ENCODE measurements at places on chromosomes 11 and 22.

- DNase-seq = no peak
These were observed 1.0 kb upstream of the HTATIP2 start for GRCh38 chr11:20362481-20362880.

DNA sequence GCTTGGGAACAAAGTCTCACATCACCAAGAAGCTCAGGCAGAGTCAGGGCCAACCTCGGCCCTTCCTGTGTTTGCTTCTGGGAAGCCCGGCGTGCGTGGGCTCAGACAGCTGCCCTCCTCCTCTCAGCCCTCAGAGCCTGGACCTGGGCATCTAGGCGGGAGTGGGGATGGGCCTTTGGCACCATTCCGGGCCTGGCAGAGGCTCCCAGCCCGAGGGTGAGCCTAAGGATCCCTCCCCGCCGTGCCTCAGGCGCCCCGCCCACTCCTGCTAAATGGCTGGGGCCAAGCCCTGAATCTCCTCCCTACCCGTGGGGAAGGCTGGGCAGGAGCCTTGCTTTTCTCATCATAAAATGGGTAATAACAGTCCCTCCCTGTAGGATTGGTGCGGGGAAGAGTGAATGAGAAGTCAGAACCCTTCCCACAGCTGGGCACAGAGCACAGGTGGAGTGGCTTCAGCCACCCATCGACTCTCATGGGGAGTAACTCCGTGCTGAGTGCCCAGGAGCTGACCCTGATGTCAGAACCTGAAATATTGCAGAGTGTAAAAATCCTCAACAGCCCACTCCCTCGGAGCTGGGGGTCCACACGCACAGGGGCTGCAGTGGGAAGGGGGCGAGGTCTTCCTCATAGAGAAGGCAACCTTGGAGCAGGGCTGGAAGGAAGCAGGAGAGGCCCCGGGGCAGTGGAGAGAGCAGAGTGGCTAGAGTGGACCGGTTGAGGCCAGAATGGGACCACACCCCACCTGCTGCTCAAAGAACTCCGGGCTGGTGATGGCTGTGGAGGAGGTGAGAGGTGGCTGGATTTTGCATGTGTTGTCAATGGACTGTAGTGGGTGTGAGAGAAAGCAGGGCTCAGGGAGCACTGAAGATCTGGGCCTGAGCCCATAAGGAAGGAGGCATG lies 18.8 kb upstream of the CDKN1C start:
- no peak for DNase-seq

DNA sequence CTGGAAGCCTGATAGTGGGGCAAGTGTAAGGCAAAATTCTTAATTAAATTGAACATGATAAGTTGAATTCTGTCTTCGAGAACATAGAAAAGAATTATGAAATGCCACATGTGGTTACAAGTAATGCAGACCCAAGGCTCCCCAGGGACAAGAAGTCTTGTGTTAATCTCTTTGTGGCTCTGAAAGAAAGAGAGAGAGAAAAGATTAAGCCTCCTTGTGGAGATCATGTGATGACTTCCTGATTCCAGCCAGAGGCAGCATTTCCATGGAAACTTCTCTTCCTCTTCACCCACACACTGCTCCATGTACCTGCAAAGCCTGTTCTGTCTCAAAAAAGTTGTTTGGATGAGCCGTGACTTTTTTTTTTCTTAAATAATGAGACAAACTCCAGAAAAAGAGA lies 1.9 kb upstream of the TYR start:
- DNase-seq = no peak

- no peak for DNase-seq
These were observed 1.8 kb downstream of the SIK3 start for GRCh38 chr11:117096201-117096991.

GRCh38 chr11:22342211-22343031 lies 4.2 kb downstream of the SLC17A6 start:
- no peak for DNase-seq

GRCh38 chr22:22605074-22605404 lies 39.4 kb upstream of the GGTLC2 start:
- DNase-seq = no peak

All from iPS DF 6.9 (cell line).